CD4-positive, alpha-beta T cell treated with Interleukin-2 at 100 ng/mL for 4 hours (primary cell): ENCODE measurements at places on chromosomes 3 and 15.

DNA sequence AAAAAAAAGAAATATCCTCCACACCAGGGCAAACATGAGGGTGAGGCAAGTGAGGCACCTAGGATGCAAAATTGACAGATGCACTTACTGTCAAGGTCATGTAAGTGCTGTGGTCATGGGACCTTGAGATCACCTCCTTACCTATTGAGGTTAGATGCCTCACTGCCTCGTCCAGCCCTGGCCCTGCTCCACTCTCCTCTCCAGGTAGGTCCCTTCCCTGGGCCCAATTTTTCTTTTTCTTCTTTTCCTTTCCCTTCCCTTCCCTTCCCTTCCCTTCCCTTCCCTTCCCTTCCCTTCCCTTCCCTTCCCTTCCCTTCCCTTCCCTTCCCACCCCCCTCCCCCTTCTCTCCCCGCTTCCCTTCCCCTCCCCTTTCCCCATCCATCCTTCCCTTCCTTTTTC lies 71.1 kb upstream of the DLG1 start:
- no peak for DNase-seq

DNA sequence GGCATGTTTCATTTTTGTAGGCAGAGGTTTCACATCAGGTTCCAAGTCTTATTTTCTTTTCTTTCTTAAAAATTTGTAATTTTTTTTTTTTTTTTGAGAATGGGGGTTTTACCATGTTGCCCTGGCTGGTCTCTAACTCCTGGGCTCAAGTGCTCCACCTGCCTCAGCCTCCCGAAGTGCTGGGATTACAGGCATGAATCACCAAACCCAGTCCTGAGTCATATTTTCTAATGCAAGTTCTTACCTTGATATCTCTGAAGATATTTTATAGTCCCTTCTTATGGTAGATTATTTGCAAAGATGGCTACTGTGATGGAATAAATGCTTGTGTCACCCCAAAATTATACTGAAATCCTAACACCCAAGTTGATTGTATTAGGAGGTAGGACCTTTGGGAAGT lies 63.8 kb downstream of the SLC9A9 start:
- DNase-seq: no peak

DNA sequence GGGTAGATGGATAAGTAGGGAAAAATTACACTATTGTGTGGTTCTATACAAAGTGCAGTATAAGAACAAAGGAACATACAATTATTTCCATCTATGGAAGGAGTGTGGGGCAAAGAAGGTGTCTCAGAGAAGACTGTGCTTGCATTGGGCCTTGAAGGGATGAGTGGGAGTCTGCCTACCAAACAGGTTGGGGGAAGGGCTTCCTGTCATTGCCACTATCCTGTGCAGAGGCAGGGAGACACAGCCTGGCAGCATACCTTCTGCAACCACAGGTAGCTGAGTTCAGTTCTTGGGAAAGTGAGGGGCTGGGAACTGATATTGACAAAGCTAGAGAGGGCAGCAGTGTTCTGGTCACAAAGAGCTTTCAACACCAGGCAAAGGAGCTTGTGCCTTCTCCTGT lies 3.4 kb downstream of the TIMP4 start:
- DNase-seq: no peak

DNA sequence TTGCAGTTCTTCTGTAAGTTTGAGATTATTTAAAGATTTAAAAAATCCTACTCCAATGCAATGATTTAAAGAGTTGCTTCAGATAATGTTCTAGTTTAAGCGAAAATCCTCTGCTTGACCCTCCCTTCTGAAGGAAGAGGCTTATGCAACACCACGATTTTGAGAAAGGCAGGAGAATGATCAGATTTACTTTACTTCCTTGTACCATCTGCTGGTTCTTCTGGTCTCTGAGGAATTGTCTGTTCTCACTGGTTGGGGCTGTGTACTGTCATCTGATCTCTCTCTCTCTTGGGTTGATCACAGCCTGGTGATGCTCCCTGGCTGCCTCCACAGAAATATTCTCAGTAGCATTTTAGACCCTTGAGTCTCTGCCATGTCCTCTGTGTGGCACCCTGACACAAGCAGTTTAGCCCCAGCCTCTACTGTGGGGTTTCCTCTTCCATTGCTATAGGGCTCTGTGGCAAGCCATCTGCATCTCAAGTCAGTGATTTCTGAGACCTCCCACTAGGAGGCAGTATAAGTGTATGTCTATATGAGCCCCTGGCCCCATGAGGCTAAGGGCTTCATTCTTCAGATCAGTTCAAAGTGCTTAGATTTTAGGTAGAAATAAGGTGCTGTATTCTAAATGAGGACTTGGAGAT lies 50.8 kb upstream of the PLAAT1 start:
- DNase-seq: no peak

GRCh38 chr3:150662410-150663200 lies 41.1 kb downstream of the ERICH6 start:
- DNase-seq: no peak

GRCh38 chr15:79116771-79117170 lies 26.2 kb upstream of the RASGRF1 start:
- no peak for DNase-seq

DNA sequence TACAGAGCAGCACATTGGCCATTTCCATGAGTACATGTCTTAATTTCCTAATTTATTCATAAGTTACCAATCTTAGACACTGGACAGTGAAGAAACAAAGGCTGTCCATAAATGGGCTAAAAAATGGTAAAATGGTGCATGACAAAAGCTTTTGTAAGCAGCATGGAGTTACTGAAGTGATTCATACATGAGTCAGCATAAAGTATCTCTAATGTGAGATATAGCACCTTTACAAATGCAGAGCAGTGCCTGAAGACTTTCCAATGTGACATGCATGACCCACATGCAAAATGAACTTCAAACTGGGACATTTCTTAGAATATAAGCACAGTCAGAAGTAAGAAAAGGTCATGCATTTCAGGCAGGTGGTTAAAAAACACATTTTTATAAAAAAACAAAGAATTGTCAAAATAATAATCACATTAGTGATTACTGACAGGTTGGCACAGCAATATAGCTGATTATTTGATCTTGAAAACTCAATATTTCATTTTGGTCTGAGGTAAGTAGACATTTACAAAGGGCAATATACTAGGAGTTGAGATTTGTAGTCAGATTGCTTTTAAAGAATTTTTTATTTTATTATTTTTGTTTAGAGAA lies 299.3 kb downstream of the PLCL2 start:
- DNase-seq: peak; percentile 39

GRCh38 chr3:76107935-76108570 lies 322.7 kb upstream of the ZNF717 start:
- no peak for DNase-seq

- DNase-seq: no peak
Measured at GRCh38 chr15:90789462-90789861, 72.3 kb downstream of the BLM start.

DNA sequence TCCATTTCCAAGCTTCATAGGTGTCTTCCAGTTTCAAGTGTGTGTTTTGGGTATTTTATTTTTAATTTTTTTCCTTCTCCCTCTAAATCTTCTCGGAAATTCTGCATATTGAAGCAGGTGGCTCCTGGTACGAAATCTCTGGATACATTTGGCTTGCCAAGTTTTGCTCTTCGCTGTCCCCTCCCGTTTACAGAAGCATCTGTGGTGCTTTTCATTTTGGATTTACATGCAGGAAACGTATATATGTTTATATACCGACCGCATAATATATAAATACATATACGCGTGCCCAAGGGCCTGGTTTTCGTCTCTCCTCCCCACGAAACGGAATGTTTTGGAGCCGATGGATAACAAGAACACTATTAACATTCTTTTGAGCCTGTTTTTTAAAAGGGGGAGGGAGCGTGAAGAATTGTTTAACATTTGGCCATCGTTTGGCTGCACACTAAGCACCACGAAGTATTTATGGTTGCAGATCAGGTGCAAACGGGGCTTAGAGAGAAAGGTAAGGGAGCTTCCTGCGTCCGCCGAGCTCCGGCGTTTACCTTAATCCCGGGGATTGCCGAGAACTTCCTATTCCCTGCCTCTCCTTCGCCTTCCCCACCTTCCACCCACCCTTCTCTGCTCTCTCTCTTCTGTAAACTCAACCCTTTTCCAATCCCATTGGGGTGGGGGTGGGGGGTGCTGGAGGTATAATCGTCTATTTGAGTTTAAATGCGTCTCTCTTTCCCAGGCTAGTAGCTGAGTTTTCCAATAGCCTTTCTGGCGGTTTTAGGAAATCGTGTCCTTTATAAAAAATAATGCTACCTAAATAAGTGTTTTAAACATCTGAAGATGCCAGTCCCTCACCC lies 1.1 kb upstream of the NLGN1 start:
- DNase-seq: no peak

DNA sequence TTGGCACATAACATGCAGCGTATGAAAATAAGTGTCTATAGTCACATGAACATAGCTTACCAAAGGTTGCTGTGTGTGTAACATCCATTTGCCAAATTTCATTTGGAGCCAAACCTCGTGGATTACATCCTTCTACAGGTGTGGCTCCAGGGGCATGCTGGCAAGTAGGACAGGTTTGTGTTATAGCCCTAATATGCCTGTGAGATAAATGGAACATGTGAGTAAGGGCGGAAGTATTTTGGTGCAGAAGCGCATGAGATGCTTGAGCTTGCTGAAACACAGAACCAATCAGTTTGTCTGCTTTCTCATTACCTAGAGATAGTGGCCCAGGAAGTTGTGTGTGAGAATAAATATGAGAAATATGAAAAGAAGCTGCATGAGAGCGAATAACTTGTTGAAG lies 21.8 kb upstream of the XCR1 start:
- no peak for DNase-seq

DNA sequence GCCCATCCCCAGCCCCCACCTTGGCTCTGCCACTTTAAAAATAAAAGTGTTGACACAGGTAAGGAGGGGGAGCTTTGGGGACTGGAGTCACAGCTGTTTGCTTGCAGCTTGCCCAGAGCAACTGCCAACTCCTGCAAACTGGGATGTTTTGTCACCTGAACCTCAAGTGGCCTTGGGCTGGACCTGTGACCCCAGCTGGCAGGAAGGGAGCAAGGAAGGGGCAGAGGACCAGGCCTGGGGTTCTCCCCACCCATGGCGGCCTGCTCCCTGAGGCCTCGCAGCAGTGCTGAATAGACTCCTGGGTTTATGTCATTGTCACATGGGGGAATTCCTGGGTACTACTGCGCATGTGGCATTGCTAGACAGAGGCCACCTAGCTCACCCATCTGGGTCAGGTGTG lies 246.9 kb upstream of the TLE3 start:
- DNase-seq: no peak
